AG08395 (cell line): ENCODE measurements at places on chromosomes 6 and 20.

DNA sequence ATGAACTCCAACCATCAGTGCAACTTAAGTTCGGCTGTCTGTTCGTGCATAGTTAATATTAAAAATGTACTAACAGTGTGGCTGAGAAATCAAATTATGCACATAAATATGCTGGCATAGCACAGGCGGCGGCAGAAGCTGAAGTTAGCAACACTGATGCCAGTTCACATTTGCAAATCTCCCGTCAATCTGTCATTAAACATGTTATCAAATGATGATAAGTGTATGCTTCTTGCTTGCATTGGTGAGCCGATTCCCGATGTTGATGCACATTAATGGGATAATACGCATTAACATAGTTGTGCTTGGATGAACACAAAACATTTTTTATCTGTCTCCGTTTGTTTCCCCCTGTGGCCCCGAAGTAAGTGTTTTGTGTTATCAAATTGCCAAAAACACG lies 309.4 kb downstream of the ZNF217 start:
- DNase-seq: no peak

DNA sequence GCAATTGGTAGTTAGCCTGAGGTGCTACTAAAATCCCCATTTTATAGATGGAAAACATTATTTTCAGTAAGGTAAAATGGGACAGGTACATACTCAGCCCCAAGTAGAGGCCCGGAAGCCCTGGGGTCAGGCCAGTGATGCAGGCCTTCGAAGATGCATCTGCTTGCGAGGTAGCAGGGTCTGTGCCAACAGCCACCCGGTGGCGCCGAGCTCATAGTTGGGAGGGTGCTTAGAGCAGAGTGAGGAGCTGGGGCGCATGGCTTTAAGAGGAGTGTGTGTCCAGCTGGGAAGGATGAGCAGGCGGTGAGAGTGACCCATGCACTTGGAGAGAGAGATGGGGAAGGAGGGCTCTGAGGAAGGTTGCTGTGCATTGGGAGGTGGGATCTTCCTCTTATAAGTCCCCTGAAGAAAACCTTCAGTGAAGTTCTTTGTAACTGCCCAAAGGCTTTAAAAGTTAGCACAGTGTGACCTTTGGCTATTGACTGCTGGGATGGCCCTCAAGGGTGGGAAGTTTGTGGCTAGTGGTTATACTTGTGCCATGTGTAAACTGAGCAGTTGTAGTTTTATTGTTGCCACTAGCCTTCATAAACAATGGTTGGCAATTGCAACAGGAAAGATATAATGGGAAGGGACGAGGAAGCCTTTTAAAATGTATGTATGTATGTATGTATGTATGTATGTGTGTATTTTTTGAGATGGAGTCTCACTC lies 71.1 kb downstream of the TOX2 start:
- no peak for DNase-seq

GRCh38 chr20:36761125-36761524 lies 12.4 kb downstream of the DSN1 start:
- DNase-seq: no peak

GRCh38 chr6:38164671-38165108 lies 345.2 kb downstream of the ZFAND3 start:
- DNase-seq: no peak

DNA sequence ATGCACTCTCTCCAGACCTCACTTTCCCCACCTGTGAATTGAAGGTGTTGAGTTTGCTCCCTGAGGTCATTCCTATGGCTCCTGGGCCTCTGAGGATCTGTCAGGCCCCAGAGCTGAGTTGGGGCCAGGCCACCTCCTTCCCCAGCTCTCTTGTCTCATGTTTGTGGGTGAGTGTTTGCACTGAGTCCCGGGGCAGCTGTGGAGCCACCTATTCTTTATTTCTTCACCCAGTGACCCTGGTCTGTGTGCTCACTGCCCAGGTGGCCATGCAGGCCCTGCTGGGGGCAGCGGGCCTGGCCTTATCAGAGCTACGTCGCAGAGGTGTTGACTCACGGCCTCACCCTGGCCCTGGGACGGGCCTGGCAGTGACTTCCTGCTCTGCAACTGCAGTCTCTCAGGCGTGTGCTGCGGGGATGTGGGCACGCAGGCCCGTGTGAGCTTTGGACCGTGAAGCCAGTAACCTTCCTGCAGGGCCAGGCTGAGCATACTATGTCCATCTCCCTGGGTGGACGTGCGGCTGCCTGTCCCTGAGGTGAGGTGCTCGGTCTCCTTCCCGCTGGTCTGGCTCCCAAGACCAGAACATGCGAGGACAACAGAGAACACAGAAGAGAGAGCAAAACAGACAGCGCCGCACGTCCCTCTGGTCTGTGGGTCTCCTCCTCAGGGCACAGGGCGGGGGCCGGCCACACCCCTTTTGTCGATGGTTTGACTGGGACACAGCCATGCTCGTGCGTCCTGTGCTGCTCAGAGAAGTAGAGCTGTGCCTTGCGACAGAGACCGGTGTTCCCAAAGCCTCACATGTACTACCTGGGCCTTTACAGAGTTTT lies 12.1 kb downstream of the TMEM181 start:
- no peak for DNase-seq

DNA sequence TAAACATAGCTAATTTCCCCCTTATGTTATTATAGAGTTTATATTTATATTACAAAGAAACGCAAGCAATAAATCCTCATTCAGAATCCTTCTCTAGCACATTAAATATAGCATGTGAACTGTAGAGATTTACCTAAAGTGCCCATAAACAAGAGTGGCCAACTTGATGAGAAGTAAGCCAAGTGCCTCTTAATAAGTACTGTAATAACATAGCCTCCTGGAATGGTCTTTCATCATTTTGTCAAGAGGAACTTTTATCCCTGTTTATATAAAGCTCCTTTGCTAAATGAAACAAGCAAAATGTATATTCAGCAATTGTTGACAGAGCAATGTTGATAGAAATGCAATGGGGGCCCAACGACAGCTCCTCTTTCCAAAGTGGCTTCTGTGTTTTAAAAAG lies 195.0 kb downstream of the ARHGAP18 start:
- no peak for DNase-seq

- peak; percentile 59 for DNase-seq
These were observed at the start of gene MAP7 for GRCh38 chr6:136550330-136551071. TSS of gene MAP7 (minus strand) at chr6:136550422. CDS start at chr6:136550408, 14 bp downstream.
